ENCODE measurements at places on chromosomes 6 and 20.

GRCh38 chr6:80366051-80366450 lies 259.6 kb downstream of the BCKDHB start:
- no peak for DNase-seq

DNA sequence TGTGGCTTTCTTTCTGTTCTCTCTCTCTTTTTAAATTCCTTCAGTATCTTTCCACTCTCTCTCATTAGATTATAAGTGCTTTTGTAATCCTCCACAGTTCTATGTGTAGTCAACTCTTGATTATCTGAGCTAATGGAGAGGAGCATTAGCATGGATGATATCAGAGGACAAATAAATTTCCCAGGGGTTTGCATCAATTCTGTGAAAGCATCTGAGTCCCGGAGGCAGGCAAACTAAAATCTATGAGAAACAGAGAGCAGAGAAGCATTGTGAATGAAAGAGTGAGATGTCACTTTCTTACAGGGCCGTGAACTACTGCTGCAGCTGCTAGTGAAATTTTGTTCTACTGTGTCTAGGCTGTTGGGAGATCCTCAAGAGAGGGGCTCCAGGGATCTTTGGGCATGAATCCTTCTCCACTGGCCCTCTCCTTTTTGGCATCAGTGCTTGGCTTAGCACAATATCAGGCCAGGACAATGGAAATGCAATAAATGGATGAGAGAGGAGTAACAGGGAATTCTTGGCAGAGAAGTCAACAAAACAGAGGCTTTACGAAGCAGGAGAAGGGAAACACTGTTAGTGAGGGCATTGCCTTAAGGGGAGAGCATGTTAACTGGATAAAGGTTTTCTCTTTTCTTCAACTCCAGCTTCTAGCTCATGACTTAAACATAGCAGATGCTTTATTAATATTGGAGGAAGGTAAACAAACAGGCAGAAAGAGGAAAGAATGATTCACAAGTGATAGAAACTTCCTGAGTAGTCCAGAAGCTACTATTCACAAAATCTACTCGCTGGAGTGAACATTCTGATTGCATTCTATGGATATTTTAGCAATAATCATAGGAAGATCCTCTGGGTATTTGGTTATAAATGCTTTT lies 847.0 kb upstream of the MAP3K7 start:
- no peak for DNase-seq

DNA sequence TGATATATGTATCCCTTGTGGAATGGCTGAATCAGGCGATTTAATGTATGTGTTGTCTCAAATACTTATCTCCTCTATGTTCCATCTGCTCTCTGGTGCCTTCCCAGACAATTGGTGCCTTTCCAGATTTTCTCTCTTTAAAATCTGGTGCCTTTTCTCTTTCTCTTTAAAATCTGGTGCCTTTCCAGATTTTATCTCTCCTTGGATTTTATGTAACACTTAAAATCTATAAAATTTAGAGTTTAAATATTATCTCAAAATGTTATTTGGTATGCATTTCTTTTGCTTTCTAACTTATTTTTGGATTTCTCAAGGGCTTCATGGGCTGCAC lies 116.3 kb downstream of the KIF13A start:
- DNase-seq = no peak

GRCh38 chr6:48630511-48630910 lies 519.5 kb upstream of the PTCHD4 start:
- no peak for DNase-seq

DNA sequence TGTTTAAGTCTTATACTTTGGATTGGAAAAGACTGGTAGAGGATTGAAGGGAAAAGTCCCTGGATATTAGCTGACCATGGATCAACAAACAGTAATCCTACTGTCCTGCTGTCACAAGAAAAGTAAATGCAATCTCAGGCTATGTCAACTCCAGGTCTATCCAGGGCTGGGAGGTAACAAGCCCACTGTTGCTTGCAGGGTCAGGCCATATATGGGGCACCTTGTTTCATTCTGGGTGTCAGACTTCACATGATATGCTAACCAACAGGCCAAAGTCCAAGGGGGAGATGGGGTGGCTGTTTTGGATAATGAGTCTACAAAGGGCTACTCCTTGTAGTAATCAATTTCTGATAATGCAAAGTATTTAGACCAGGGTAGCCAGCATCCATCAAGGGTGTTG lies 30.7 kb downstream of the KCNK5 start:
- DNase-seq = no peak

DNA sequence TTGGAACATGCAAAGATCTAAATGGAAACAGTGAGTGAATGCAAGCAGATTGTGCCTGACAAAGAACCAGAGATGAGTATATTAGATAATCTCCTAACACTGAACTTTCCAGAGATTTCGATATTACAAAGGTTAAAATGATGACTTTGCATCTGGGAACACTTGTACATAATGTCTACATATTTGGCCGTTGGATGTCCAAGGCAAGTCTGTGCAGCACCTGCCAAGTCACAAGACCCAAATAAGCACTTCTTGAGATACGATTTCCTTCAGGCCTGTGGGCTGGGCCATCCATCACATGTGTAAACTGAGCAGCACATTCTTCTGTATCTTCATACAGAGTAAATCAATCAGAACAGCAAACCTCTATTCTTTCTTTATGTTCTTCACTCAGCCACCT lies 32.5 kb upstream of the SMLR1 start:
- DNase-seq = no peak

DNA sequence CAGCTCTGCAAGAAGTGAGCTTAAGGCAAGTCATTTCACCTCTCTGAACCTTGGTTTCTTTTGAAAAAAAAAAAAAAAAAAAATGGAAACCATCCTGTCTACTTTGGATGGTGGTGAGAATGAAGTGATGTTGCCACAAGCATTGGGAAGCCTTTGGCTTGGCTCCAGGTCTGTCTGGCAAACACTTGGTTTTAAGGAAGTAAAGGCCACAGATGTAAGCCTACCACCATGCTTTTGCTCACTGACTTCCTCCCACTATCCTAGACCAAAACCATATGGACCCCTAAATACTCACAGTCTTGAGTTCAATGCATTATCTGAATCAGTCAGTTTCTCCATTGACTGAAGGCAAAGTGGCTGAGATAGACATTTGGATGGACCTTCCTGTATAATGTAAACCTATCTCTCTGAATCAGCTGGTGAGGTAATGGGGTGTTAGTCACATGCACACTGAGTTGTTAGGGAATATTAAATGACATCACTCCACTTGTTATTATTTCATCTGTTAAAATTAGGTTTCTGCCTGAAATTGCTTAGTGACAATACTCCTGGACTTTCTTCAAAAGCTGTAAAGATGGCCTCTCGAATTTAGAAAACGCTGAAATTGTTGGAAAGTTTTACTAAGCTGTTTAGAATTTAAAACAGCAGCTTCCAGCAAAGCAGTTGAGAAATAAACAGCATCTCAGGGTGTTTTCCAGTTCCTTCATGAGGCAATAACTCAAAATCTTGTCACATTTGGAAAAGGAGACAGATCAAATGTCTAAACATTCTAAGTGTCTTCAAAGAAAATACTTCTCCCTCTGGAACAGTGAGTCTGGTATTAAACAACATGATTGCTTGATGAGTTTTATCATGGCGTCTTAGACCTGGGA lies 833.5 kb downstream of the DHX35 start:
- no peak for DNase-seq

- DNase-seq = no peak
These were observed 34.9 kb upstream of the THBS2 start for GRCh38 chr6:169288591-169288990.

GRCh38 chr6:154462425-154462824 lies 48.1 kb downstream of the CNKSR3 start:
- no peak for DNase-seq

DNA sequence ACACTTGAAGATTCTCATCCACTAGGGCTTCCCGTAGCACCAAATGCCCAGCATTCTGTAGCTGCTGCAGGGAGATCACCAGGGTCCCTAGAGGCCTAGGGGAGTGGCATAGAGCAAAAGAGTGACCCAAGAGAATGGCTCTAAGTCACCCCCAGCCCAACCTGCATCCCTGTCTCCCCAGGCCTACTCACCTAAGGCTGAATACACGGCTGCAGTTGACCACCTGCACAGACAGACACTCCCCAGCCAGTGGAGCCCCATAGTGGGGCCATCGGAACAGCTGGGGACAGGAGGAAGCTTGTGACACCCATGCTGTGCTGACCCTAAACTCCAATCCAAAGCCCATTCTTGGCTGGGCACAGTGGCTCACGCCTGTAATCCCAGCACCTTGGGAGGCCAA lies 9.5 kb upstream of the SPAG4 start:
- DNase-seq = no peak

- no peak for DNase-seq
These were observed 16.4 kb downstream of the GABRR1 start for GRCh38 chr6:89200706-89201215.

GRCh38 chr6:33313105-33313708 lies 671 bp downstream of the TAPBP start:
- DNase-seq = peak; percentile 47

- DNase-seq = no peak
These were observed 23.0 kb upstream of the ECHDC1 start for GRCh38 chr6:127366282-127367022.

DNA sequence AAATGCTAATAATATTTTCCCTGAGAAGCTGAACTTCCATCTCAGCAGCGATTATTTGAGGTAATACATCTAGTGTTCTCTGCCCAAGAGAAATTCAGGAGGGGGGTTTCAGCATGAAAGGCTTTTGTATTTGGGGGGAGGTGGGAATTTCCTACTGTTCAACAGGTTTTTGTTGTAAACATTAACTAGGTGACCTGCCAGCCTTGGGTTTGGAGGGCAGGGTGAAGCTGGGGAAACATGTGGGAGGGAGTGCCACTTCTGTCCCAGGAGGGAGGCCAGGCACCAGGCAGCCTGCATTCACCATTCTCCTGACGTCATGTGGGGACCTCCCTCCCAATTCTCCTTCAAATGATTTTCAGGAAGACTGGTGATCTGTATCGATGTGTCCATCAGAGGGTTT lies 37.7 kb upstream of the PKHD1 start:
- no peak for DNase-seq

GRCh38 chr6:15879371-15880261 lies 216.8 kb upstream of the DTNBP1 start:
- peak; percentile 8 for DNase-seq

- DNase-seq = no peak
These were observed at the start of gene BPIFB1 for GRCh38 chr20:33282991-33283555. Gene BPIFB1 (plus strand): TSS chr20:33283214. CDS start chr20:33286074, 2,860 bp downstream.

- no peak for DNase-seq
These were observed 115.2 kb upstream of the RNF24 start for GRCh38 chr20:4130404-4131189.

DNA sequence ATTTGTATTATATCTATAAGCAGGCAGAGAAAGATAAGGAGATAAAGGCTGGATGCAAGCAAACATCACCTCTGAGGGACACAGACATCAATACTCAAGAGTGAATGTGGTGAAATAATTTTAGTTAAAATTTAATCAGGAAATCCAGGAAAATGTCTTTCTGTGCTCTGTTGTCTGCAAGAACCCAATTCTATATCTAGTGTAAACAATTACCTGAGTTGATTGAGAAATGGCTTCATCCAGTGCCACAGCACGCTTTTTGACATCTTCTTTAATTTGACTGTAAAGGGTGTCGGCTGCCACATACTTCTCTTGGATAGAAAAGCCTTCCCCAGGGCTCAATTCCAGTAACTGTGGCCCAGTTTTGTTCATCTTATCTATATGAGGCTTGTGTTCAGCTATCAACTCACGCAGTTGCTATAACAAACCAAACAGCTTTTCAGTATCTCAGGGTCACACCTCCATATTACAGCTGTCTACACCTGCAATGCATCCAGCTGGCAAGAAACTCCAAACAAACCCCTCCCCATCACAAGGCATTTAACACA lies 131.6 kb downstream of the DST start:
- DNase-seq = no peak

GRCh38 chr6:149909701-149910470 lies 12.0 kb upstream of the RAET1E start:
- DNase-seq = no peak

DNA sequence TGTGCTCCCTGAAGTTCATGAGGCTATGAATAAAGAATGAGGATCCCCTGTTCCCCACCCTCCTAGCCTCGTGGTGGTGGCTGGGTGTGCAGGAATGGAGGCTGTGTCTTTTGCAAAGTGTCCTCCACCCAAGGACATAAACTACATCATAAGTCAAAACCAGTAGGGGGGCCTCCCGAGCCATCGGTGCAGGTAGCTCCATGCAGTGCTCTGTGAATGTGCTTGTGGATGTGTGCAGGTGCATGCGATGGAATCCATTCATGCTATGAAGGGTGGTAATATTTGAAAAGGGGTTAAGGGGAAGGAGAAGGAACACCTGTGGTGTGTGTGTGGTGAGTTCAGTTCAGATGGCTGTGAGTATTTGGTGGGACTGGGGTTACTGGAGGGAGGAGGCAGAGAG lies 197.3 kb downstream of the NRN1 start:
- no peak for DNase-seq

DNA sequence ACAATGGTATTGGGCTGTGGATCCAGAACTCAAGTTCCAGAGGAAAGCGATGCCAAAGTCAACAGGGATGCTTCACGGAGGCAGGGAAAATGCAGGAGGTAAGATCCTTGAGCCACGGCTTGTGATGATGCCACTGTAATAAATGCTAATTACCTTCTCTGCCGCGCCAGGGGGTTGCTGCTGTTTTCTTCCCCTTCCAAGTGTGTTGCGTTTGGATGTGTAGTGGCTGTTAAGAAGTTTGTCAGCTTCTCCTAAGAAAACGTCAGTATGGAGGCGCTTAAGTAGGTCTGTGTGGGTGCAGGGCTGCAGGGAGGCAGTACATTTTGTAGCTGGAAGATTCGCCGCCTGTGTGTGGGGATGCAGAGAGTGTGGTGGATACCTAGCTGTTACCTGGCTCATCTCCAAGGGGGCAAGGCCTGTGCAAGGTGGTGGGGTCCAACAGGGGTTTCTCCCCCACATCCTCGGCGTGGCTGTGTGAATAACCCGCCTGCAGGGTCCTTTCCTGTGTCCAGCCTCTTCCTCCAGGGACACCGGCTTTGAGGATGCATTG lies 318.7 kb downstream of the CDH4 start:
- DNase-seq = no peak

DNA sequence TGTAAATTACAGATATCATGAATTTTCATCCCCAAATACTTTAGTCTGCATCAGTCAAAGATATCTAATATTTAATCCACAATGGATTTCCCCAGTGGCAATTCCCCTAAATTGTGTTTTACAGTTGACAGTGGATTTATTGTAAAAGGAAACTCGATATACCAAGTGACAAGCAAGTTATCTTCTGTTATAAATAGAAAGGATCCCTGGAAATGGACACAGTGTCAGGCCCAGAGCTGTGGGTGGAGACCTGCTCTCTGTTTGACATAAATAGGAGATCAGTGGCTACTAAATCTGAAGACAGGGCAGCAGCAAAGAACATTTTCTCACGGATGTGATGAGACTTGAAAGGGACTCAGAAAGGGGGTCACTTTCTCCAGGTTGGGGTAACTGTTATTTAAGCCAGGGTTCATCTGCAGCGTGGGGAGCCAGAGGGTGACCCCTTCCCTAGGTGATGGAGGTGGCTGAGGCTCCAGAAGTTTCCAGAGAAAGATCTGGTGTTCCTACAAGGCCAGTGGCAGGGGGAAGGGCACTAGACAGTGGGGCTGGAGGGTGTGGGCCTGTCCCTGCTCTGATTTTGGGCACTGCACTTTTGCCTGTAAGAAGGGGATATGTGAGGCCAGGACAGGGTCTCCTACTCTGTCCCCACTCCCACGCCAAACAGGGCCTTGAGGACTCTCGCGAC lies 12.3 kb upstream of the FAM110A start:
- no peak for DNase-seq

GRCh38 chr20:45181639-45182038 lies 6.9 kb downstream of the PI3 start:
- no peak for DNase-seq

GRCh38 chr20:47704746-47705496 lies 80.4 kb downstream of the SULF2 start:
- no peak for DNase-seq

GRCh38 chr6:35718911-35719381 lies 17.9 kb upstream of the ARMC12 start:
- no peak for DNase-seq

All from stimulated activated CD4-positive, alpha-beta T cell treated with anti-CD3 and anti-CD28 coated beads, TNF-alpha, amount 100 ng/mL, for 24 hours (primary cell).